ENCODE measurements at places on chromosomes 7 and 10.

DNA sequence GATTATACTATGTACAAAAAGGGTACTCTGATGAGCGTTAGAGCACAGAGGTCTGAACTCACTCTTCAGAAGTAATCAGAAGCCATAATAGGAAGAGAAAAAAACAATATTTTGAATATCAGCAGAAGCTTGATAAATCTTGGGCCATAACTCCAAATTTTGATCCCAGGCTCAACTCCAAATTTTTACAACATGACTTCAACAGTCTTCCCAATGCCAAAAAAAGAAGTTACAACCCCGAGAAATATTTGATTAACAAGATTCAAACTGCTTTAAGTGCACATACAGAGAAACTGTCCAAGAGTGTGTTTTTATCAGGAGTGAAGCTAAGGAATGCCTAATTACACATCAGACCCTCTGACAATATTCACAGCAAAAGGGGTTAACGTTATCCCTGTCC, 7.5 kb downstream of the MPP7 start:
- DNase-seq: no peak

GRCh38 chr7:18352339-18353255, 143.0 kb upstream of the HDAC9 start:
- no peak for DNase-seq

DNA sequence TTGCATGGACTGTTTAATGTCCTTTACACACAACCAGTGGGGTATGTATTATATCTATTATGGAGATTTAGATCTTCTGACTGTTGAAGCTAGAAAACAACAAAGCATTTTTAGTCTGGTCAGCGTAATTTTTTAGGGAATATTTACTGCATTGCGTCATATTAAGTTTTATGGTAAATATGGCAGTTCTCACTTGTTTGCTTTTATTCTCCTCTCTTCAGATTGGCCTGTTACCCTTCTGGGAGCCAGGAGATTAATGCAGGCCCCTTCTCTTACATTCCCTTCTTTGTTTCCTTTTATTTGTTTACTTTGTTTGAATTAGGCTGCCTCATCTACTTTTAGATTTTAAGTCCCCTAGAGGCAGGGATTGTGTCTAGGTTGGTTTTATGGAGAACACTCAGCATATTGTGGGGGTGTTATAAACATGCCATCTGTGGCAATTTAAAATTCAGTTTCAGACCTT, 13.8 kb downstream of the UBE2D1 start:
- no peak for DNase-seq

DNA sequence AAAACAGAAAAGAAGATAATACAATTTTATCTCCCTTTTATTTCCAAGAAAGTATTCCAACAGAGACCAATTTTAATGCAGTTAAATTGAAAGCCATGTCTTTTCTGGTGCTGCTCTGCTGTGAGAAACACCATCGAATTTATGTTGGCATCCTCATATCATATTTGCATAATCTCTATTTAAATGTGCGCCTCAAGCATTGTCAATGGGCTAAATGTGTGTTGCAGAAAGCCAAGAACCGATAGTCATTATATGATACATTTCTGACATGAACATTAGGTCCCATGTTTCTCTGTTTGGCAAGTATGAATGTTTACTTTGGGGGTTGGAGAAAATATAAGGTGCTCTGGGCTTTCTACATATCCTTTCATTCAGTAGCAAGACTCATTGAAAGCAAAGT, 1023.5 kb upstream of the CELF2 start:
- no peak for DNase-seq

DNA sequence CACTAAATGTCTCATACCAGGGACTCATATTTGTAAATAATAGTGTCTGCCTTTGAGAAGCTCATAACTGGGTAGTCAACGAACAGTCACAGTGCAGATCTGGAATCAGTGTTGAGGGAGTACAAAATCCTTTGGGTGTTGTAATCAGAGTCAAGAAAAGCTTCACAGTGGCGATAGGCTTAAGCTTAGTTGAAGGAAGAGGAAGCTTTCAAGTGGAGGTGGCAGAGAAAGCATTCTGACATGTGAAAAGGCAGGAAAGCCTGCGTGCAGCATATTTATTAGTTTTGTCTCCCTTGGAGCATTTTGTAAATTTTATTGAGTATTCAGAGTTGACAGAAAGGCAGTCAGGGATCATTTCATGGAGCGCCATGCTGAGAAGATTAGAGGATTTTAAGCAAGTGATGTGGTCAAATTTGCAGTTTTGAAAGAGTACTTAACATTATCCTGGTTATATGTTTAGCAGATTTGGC, 104.9 kb downstream of the ADK start:
- no peak for DNase-seq

GRCh38 chr10:58322072-58322834, 12.6 kb upstream of the UBE2D1 start:
- DNase-seq: no peak

- no peak for DNase-seq
Measured at GRCh38 chr10:77626266-77626935, 11.2 kb downstream of the KCNMA1 start.

DNA sequence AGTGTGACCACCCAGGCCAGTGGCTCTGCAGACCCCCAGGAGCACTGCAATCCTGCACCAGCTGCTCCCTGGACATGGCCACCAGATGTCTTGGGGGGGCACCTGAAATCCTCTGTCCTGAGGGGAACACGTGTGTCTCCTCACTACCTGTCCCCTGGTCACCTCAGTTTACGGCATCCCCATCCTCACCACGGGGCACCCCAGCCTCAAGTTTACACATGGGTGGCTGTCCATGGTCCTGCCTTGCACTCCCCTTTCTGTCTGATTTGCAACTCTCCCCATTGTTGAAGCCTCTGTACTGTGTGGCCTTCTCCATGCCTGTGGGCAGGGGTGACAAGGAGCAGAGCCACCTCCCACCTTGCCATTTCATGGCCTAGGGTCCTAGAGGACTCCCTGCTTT, 67.2 kb downstream of the RAMP3 start:
- DNase-seq: no peak

GRCh38 chr10:11161910-11162309, 144.2 kb downstream of the CELF2 start:
- DNase-seq: no peak

- DNase-seq: no peak
Measured at GRCh38 chr7:25897261-25897782, 254.7 kb upstream of the NFE2L3 start.

DNA sequence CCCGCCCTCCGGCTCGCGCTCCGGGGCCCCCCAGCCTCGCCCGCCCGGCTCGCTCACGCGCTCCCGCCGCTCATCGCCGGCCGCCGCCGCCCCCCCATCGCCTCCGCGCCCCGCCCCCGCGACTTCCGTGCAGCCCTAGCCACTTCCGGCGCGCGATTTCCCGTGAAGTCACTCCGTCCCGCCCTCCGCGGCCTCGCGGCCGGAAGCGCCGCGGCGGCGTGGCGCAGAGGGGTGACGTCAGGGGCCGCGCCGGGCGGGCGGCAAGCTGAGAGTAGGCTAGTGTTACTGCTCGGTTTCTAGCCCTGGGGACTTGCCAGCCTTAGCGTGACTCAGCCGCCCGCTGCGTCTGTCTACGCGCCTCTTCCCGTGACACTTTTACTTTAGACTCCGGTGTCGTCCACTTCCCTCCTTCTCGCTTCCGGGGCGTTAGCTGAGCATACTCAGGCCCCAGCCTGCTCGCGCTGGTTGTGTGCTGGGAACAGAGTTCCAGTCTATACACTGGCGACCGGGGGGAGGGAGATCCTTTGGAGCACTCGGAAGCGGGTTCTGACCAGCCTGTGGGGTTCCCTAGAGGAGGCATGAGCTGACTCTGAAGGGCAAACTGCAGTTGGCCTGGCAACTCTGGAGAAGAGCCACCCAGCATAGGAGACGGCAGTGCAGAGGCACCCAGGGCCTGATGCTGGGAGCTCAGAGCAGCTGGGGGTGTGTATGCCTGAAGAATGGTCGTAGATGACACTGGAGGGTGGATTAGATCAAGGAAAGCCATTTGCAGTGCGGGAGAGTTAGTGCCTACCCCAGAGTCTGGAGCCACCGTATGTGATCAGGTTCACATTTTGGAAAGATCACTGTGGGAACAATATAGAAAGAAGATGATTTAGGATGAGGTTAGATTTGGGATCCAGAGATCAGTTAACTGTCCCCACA, at the start of gene PURB:
Gene PURB, minus strand, starts transcription at position 137 of the 924 bp plus-strand sequence. CDS start 182 bp downstream, outside the sequence.
- peak; percentile 97 for DNase-seq

DNA sequence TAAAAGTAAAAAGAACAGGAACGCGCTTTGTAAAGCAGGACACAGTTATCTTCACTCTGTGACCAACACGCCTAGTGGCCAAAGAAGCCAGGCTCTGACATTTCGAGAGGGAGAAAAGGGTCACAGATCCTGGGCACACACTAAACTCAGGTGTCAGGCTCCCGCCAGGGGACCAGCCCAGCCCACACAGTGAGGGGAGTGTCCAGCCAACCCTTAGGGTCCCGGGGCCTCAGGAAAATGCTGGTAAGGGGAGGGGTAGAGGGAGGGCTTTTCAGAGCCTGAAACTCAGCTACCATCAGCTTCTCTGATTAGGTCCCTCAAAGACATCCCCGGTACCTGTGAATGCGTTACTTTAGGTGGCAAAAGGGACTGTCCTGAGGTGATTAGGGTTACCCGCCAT, 16.6 kb downstream of the ANXA11 start:
- DNase-seq: no peak

- no peak for DNase-seq
Measured at GRCh38 chr10:132886211-132887099, 55.9 kb downstream of the CFAP46 start.

DNA sequence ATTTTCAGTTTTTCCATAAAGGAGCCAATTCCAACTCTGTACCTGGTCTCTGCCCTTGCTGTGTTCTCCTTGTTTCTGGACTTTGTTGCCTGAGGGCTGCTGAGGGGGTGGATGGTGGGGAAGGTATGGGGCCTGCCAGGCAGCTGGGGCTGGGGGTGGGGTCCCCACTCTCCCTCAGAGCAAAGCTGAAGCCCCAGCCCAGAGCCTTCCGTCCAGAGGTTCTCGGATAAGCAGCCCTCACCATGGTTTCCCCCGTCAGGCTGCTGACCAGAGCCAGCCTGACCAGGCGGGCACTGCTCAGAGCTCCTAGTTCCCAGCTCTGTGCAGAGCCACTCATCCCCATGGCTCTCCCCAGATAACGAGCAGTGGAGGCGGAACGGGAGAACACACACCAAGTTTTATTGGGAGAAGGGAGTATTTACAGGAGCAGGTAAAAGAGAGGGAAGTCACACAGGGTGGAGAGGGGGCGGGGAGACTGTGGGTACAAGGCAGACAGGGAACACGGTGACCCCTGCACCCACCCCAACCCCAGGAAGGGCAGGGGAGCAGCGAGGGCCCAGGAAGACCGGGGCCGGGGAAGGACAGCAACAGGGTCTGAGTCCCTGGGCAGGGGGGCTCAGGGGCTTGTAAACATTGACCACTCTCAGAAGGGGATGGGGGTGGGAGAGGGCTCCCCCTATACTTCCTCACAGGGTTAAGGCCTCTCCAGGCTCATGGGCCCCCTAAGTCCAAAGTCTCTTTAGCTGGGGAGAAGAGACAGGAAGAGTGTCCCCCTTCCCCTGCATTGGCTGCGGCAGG, 5.8 kb downstream of the GNB2 start:
- DNase-seq: no peak

DNA sequence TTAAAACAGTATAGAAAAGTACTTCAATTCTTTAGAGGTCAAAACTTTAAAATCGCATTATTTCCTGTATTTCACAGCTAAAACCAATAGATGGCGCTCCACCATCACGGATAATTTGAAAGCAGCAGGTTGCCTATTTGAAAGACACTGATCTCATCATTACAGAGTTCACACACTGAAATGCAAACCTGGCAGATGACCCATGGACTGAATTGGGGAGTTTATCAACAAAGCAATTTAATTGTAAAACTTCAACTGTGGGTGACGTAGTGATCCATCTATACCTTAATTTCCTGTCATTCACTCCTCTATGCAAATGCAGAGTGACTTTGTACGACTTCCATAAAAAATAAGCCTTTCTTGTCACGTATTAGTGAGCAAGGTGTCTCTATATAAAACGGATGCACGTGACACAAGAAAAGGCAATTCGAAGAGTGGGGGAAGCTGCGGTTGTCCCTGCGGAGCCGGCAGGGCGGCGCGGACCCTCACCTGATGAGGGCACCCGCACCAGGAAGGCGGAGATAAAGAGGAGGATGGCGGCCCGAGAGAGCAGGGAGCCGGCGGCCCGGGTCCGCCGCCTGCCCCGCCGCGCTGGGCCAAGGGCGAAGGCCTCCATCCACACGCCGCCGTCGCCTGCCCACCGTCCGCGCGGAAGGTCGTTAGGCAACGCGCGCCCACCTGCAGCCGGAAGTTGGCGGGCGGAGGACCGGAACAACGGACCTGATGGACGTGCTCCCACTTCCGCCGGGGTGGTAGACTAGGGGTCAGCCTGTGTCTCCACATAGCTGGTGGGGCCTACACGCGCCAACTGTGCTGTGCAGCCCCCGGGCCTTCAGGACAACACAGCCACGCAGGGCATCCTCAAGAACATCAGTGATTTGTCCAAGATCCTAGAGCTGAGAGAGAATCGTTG, at the start of gene ZPBP:
Gene ZPBP, minus strand, starts transcription at position 668 of the 913 bp plus-strand sequence. Its CDS starts 52 bp downstream, at position 616.
- no peak for DNase-seq

GRCh38 chr7:27137640-27138315, 5.7 kb downstream of the HOXA5 start:
- no peak for DNase-seq

DNA sequence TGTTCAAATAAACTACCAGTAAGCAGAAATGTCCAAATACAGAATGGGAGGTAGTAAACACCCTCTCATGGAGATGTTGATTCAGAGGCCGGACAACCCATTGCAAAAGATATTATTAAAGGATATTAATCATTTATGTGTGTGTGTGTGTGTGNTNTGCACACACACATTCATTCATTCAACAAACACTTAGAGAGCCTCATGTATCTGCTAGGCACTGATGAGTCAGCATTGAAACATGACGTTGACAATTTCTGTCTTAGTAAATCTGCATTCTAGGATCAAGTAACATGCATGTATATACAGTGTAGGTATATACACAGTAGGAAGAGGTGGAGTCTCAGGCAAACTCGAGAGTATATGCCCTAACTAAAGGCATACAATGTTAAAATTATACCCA, 187.0 kb downstream of the ZNF365 start:
- no peak for DNase-seq

GRCh38 chr7:116317907-116318306, 107.6 kb downstream of the TES start:
- DNase-seq: no peak

- DNase-seq: no peak
Measured at GRCh38 chr10:184911-185310, 49.7 kb downstream of the ZMYND11 start.

DNA sequence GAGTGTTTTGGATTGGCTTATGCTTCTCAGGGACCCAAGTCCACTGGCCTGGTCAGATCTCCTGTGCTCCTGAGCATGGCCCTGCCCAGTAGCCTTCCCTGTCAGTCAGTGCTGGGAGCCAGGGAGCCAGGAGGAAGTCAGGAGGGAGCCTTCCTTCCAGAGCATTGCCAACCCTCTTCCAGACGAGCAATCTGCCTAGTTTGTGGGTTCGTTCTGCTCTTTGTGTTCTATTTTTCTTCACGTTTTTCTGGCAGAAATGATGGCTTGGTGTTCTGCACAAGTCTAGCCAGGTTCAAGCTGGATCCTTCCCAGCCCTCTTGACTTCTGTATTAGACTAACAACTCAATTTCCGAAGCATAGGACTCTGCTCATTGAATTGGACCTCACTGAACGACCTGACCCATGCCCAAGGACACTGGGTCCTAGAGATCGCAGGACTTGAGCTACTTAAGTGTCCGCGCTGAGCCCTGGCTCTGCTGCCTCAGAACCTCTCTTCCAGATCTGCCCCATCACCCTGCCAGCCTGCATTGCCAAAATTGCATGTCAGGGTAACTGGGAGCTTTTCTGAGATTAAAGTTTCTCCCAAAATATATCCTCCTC, 76.2 kb upstream of the MPP7 start:
- no peak for DNase-seq
